ENCODE measurements at places on chromosomes 12 and 14.

DNA sequence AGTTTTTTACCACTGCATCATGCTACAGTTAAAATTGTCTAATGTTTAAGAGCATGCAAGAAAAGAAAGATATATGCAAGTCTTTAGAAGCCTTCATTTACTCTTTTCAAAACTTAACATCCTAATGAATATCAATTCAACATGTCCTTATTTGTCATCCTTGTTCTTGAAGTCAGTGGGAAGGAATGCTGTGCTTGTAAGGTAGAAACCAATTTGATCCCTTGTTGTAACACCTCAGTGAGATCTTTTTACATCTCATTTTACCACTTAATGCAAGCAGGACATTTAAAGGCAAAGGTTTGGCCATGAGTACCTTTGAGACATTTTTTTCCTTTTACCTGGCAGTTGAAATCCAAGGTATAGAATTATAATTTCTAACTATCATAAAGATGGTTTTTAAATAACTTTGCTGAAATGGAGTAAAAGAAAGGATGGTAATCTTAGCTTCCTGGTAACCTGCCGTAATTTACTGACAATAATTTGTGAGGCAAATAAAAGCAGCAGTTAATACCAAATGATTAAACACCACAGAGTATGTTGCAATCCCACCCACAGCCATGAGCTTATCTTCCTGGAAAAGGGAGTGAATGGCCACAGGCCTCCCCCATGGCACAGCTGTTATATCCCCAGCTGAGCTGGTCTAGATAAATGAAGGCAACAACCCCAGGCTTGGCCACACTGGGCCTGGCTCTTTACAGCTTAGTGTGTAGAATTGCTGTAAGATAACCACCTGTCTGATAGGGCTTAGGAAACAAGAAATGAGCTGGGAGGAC is 33.2 kb upstream of the STRN3 start:
- peak; percentile 16 for DNase-seq

DNA sequence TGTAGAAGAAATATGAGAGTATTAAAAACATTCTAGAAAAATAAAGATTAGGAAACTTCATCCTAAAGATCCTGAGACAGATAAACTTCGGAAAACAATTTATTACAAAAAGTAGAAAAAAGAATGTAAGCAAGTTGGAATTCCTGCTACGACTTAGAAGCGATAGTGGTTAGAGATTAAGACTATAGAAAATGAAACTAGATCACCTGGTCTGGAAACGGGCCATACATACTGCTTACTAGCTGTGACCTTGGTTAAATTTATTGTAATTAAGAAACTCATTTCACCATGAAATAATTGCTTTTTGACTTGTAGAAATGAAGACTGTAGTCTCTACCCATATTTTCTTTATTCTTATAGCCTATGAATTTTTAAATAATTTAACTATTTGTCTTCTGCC is 614.1 kb downstream of the SLC16A7 start:
- no peak for DNase-seq

- DNase-seq = no peak
Observed at GRCh38 chr12:106090591-106091445, 47.9 kb downstream of the NUAK1 start.

GRCh38 chr12:6326316-6327228 is 15.3 kb downstream of the TNFRSF1A start:
- no peak for DNase-seq

DNA sequence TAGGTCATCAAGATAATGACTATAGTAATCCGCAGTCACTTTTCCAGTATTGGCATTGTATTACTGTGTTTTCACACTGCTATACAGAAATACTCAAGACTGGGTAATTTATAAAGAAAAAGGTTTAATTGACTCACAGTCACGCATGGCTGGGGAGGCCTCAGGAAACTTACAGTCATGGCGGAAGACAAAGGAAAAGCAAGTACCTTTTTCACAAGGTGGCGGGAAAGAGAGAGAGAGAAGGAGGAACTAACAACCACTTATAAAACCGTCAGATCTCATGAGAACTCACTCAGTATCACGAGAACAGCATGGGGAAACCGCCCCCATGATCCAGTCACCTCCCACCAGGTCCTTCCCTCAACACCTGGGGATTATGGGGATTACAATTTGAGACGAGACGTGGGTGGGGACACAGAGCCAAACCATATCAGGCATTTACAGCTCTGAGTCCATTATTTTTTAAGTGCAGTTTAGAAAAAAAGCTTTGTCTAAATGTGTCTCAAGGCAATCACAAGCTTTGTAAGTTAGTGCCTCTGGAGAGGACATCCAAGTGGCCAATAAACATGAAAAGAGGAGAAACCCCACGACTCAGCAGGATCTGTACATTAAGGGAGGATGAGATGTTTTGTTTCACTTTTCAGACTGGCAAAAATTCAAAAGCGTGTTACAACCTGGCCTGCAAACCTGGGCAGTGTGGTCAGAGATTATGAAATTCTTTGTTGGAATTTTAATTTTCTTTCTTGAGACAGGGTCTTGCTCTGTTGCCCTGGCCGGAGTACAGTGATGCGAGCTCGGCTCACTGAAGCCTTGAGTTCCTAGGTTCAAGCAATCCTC is 82.0 kb downstream of the DNAH10 start:
- DNase-seq = no peak

- DNase-seq = no peak
Observed at GRCh38 chr12:54409267-54409666, 9.8 kb downstream of the ITGA5 start.

DNA sequence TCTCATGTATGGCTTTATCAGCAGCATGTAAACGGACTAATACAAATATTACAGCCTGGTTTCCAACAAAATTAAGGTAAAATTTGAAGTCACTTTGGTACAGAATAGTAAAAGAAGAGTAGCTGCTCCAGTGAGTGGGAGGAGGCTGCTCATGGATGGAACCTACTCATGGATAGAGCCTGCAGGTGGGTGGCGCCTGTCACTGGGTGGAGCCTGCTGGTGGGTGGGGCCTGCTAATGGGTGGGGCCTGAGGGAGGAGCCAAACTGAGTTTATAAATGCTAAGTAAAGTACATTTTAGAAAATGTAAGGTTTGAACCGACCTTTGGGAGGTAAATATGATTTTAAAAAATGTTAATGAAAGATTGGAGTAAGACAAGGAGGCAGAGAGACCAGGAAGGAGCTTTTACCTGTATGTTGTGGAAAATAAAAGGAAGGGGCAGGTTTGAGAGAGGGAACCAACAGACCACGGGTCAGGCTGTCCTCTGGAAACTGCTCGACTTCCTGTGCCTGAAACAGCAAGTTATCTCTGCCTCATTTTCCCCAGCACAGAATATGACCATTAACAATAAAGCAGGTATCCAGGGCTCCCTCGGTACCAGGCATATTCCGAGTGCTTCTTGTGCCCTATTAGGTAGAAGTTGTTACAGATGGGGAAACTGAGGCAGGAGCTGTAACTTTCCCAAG is 55.9 kb upstream of the SEL1L start:
- no peak for DNase-seq

GRCh38 chr14:44847526-44848309 is 114.0 kb downstream of the KLHL28 start:
- DNase-seq = no peak

DNA sequence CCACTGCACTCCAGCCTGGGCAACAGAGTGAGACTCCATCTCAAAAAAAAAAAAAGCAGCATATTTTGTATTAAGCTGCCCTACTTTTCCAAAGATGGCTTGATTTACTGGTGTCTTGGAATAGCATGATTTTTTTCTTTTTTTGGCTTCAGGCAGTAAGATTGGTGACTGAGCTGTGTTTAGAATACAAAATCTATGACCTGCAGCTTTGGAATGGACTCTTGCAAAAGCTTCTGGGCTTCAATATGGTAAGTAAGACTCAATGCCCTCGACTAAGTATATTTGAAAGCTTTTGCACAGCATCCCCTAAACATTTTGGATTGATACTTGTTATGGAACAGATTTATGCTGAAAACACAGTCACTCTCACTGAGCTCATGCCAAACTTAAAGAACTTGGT is 87.8 kb downstream of the KNTC1 start:
- DNase-seq = no peak

- no peak for DNase-seq
Observed at GRCh38 chr12:77387214-77387613, 321.8 kb upstream of the E2F7 start.

- DNase-seq = no peak
Observed at GRCh38 chr12:24060089-24060488, 110.6 kb upstream of the SOX5 start.

GRCh38 chr12:12521044-12521485 is 41.6 kb downstream of the DUSP16 start:
- no peak for DNase-seq

- no peak for DNase-seq
Observed at GRCh38 chr12:60308366-60308991, 712.6 kb downstream of the SLC16A7 start.

DNA sequence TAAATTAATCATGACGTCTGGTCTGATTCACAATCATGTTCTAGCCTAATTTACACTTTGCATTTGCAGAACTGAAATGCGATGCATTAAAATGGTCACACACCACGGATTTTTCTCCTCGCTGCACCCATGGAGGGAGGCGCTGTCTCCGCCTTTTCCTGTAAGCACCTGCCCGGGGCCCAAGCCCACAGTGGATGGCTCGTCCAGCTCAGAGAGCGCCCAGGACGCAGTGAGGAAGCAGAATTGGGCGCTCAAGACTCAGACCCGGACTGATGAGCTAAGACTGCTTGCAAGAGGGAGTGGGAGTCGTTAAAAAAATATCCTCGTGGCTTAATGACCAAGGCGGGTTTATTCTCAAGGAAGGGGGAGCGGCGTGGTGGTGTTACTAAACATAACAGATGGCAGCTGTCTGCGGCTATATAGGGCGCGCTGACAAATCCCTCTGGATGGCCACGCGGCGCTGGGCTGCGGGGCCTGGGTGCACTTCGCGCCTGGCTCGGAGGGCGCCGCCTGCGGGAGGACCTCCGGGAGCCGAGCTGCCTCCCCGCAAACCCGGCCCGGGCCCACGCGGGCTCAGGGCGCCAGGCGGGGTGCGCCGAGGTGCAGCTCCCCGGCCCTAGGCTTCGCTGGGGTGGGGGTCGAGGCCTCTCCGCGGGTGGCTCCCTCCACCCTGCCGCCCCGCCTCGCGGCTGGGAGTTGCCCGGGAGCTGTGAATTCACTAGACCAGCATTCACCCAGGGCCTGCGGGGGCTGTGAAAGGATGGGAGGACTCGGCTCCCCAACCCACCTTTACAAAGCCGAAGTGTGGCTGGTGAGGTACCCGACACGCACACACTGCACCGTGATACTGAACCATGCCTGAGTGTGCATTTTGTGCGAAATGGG is 78.7 kb downstream of the PPM1A start:
- no peak for DNase-seq

- DNase-seq = no peak
Observed at GRCh38 chr14:57884175-57884574, 18.3 kb upstream of the SLC35F4 start.

GRCh38 chr14:103594265-103594664 is 31.5 kb downstream of the COA8 start:
- DNase-seq = peak; percentile 16

- DNase-seq = no peak
Observed at GRCh38 chr14:95442016-95442632, 74.3 kb downstream of the SYNE3 start.

GRCh38 chr12:66132408-66132807 is 1.9 kb upstream of the LLPH start:
- peak; percentile 49 for DNase-seq

GRCh38 chr12:68568922-68569569 is 41.7 kb upstream of the RAP1B start:
- DNase-seq = no peak

- DNase-seq = no peak
Observed at GRCh38 chr12:51600721-51601120, 9.7 kb downstream of the SCN8A start.

GRCh38 chr12:47378907-47379306 is 299.1 kb upstream of the AMIGO2 start:
- no peak for DNase-seq

DNA sequence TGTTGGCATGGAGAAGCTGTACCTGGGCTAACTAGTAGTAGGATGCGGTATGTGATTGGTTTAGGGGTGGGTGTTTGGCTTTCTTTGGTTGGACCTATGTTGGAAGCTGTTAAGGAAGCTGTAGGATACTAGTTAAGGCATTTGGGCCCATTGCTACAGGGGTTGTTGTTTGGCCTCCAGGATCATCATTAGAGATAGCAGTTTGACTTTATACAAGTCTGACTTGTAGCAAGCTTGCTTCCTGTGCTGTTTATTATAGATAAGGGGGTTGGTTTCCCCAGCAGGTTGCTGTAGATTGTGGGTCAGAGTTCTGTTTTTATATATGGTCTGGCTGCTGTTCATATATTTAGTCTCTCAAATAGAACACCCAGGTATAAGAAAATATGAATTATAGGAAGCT is 1.4 kb upstream of the PRIM1 start:
- DNase-seq = no peak
